ENCODE measurements at places on chromosomes 11 and 22.

DNA sequence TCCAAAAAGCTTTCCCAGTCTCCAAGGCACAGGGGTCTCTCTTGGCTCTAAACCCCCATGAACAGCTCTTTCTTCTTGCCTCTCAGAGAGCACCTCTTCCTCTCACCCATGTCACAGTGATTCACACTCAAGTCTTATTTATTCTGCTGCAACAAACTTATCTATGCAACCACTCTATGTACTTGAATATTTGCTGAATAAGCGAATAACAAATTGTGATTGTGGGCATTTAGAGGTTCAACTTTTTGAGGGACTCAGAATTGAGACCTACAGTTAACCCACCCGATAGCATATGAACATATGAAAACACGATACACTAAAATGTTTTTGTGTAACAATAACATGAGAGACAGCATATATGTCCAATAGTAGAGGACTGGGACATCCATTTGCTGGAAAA lies 137.1 kb upstream of the NARS2 start:
- no peak for DNase-seq

DNA sequence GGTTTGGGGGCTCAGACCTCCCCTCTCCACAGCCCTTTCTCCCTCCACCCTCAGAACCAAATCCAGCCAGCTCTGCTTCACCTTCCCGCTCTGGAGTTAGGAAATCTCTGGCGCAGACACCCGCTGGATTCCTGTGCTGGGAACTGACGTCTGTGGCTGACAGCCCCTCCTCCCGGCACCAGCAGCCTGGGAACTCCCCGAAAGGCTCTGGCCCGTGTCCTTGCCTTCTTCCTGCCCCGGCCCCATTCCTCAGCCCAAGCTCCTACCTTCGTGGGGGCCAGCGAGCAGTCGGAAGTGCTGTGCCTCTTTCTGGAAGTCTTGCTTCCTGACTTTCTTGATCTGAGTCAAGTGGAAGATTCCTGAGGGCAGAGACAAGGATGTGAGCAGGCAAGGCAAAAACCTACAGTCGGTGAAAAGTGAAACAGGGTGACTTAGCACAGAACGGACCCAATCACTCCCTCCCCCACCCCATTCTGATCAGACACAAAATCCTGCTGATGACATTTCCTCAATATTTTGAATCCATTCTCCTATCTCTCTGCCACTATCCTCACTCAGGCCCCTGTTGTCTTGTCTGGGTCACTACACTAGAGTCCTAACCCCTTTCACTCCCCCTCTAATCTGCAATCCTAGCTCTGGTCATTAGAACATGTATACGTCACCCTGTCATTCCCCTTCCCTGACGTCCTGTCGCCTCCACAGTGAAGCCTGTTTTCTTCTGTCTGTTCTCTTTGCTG lies 34.1 kb downstream of the CHRDL2 start:
- peak; percentile 95 for DNase-seq

DNA sequence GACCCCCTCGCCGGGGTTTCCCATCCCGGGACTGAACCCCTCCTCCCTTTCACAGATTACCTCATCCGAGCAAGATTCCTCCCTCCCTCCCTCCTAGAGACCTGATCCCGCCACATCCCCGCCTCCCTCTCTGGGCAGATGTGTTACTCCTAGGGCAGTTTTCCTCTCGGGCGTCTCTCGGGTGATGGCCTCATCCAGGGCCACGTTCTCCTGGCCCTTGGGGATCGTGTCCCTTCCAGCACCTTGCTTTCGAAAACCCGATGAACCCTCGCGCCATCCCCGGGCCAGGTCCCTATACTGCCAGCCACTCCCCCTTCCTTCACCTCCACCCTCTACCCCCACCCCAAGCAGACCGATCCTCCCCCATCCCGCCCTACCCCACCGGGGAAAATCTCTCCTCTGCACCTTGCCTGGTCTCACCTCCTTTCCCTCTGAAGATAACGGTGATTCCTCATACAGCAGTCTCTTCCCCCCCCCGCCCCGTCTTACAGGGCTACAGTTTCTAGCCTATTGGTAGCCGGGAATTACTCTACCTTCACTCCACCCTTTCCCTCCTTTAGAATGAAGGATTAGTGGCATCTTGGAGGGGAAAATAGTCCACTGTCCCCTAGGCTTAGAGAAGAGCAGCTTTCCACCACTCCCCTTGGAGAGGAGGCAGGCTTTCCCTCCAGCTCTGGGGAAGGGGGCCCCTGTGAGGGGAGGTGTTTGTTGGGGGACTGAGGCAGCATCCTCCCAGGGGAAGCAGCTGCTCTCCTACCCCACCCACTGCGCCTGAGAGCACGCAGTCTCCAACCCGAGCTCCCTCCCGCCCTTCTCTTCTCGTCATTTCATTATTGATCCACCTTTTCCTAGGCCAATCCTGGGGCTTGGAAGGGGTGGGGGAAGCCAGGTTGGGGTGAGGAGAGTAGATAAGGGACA lies 1.2 kb downstream of the KMT2A start:
- DNase-seq: peak; percentile 34

GRCh38 chr11:1231396-1232020 lies 8.6 kb downstream of the MUC5B start:
- no peak for DNase-seq

GRCh38 chr22:36546092-36546804 lies 17.3 kb upstream of the EIF3D start:
- peak; percentile 42 for DNase-seq
